Lower lobe of right lung (tissue), 2 donors: ENCODE measurements at places on chromosomes 11 and 22. TPM values are rescaled to one million over a fixed set of nuclear protein-coding genes. Genes with fewer than 3 reads are reported as not detected.

GRCh38 chr11:94767291-94767690 lies 865 bp upstream of the AMOTL1 start:
- H3K27me3 ChIP-seq = no peaks in the 10 kb centered on the region
- peaks cover 42% of the 10 kb centered on the region for H3K4me1 ChIP-seq
- no peak for DNase-seq
- no peaks in the 10 kb centered on the region for H3K36me3 ChIP-seq
- peak overlapping the region; percentile 86 for H3K4me3 ChIP-seq
- peak overlapping the region; percentile 95 for H3K27ac ChIP-seq

DNA sequence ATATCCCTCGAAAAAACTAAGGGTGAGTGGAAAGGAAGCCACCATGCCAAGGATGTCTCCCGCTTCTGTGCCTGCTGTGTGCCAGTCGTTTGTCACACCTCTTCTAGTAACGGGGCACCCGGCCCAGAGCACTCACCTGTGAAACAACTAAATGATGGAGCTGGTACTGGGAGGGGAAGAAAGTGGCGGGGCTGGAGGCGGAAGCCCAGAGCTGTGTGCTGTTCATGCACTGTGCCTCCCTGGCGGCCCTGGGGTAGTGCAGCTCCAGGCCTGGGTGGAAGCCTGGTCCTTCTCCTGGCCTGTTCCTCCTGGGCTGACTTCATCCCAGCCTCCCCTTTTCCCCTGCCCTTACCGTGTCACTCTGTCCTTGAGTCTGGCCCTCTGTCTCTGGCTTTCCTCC lies 130.2 kb downstream of the CEP164 start:
- H3K36me3 ChIP-seq = no peaks in the 10 kb centered on the region
- no peak overlapping the region for H3K27ac ChIP-seq
- H3K4me3 ChIP-seq = no peak overlapping the region
- DNase-seq = no peak
- H3K4me1 ChIP-seq = no peaks in the 10 kb centered on the region

GRCh38 chr11:30605036-30605605 lies 19.0 kb upstream of the MPPED2 start:
- no peaks in the 10 kb centered on the region for H3K4me1 ChIP-seq
- DNase-seq = no peak
- no peaks in the 10 kb centered on the region for H3K36me3 ChIP-seq
- H3K4me3 ChIP-seq = no peak overlapping the region
- H3K27me3 ChIP-seq = no peaks in the 10 kb centered on the region

DNA sequence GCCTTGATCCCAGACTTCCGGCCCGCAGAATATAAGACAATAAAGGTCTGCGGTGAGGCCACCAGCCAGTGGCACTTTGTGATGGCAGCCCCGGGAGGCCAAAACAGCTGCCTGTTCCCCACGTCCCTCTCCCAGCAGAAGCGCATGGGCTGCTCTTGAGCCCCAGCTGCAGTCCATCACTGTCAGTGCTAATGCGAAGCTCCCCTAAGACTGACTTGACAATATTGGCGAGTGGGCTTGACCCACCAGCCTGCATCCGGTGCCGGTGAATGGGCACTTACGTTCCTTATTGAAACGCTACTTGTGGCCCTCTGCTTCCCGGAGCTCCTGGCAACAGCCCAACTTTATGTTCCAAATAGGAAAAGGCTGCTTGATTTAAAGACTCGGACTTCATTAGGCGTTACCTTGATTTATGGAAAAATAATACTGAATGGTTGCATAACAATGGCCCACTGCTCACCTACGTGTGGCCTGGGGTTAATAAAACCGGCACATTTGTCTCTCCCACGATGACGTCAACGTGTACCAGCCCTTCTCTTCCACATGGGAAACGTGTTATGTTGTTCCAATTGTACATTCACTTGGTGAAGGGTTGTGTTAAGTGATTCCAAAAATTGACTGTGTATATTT lies 93.4 kb upstream of the SEPTIN5 start:
- H3K27ac ChIP-seq = peak overlapping the region; percentile 77
- peaks cover 23% of the 10 kb centered on the region for H3K4me1 ChIP-seq
- no peak overlapping the region for H3K4me3 ChIP-seq

DNA sequence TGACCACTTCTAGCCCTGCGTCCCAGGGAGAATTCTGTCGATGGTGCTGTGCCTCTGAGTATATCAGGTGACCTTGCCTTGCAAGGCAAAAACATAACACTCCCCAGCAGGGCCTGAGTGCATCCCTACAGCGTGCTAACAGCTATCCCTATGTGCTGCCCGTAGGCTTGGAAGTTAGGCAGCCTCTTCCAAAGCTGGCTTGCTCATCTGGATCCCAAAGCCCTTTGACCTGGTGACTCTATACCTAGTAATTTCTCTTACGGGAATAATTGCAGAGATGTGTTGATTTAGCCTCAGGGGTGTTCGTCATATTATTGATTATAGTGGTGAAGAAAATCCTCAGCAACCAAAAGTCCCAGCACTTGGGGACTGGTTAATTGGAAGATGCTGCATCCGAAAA lies 32.6 kb upstream of the CRYBB3 start:
- peaks cover 4% of the 10 kb centered on the region for H3K36me3 ChIP-seq
- no peak for DNase-seq
- H3K4me1 ChIP-seq = peaks cover 7% of the 10 kb centered on the region
- H3K4me3 ChIP-seq = no peak overlapping the region
- H3K27me3 ChIP-seq = no peaks in the 10 kb centered on the region
- no peak overlapping the region for H3K27ac ChIP-seq

GRCh38 chr22:37230673-37231405 lies 13.2 kb downstream of the RAC2 start:
- H3K36me3 ChIP-seq = peaks cover 23% of the 10 kb centered on the region
- peak; percentile 17 for DNase-seq
- H3K27ac ChIP-seq = peak overlapping the region; percentile 24
- H3K4me3 ChIP-seq = no peak overlapping the region

DNA sequence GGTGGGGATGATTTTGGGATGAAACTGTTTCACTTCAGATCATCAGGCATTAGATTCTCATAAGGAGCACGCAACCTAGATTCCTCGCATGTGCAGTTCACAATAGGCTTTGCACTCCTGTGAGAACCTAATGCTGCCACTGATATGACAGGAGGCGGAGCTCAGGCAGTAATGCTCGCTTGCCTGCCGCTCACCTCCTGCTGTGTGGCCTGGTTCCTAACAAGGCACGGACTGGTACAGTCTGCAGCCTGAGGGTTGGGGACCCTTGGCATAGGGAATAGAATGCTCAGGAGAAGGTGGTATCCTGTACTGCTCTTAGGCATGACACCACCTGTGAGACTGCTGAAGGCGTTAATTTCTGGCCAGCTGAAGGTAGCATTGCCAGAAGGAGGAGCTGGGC lies 47.0 kb downstream of the STIM1 start:
- no peak overlapping the region for H3K27ac ChIP-seq
- H3K4me1 ChIP-seq = peaks cover 48% of the 10 kb centered on the region
- no peaks in the 10 kb centered on the region for H3K36me3 ChIP-seq
- no peak for DNase-seq

DNA sequence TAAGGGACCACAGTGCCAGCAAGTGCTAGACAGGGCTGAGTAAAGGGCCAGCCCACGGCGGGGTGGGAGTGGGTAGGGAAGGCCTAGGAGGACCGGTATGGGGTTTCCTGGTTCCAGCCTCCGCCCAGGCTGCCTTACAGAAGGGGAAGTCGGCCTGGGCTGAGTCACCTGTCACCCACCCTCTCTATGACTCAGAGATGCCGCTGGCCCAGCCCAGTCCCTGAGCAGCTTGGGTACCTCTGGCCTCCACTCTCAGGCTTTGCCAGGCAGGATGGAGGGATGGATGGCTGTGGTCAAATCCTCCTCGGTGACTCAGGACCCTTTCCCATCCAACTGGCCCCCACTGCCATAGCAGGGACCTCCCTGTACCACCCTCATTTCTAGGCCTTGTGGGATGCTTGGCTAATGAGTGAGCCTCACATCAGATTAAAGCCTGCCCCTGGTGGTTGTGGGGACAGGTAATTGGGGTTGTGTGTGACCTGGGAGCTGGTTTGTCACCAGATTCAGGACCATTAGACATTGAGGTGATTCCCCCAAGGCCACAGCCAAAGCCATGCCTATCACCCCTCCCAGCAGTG lies 13.9 kb downstream of the SLC35E4 start:
- no peaks in the 10 kb centered on the region for H3K4me1 ChIP-seq
- DNase-seq = no peak
- H3K36me3 ChIP-seq = no peaks in the 10 kb centered on the region
- H3K27me3 ChIP-seq = no peaks in the 10 kb centered on the region

GRCh38 chr11:67435727-67436458 lies 1.6 kb downstream of the PTPRCAP start:
- peaks cover 19% of the 10 kb centered on the region for H3K4me1 ChIP-seq
- H3K27me3 ChIP-seq = no peaks in the 10 kb centered on the region
- H3K4me3 ChIP-seq = peak overlapping the region; percentile 50
- peaks cover 89% of the 10 kb centered on the region for H3K36me3 ChIP-seq
- no peak for DNase-seq

DNA sequence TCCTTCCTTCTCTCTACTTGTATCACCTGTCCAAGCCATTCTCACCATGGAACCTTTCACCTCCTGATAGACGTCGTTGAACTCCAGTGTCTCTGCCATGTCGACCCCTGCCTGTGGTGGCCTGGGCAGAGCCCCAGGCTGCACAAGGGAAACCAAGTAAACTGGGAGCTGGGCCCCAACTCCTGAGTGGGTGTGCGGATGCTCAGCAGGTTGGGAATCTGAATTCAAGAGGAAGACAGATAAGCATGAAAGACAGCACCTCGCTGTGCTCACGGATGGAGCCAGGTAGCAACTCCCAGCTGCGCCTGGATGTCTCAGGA lies 709 bp downstream of the SSRP1 start:
- H3K4me3 ChIP-seq = peak overlapping the region; percentile 93
- H3K27me3 ChIP-seq = no peaks in the 10 kb centered on the region
- H3K4me1 ChIP-seq = peaks cover 20% of the 10 kb centered on the region
- H3K27ac ChIP-seq = peak overlapping the region; percentile 91

DNA sequence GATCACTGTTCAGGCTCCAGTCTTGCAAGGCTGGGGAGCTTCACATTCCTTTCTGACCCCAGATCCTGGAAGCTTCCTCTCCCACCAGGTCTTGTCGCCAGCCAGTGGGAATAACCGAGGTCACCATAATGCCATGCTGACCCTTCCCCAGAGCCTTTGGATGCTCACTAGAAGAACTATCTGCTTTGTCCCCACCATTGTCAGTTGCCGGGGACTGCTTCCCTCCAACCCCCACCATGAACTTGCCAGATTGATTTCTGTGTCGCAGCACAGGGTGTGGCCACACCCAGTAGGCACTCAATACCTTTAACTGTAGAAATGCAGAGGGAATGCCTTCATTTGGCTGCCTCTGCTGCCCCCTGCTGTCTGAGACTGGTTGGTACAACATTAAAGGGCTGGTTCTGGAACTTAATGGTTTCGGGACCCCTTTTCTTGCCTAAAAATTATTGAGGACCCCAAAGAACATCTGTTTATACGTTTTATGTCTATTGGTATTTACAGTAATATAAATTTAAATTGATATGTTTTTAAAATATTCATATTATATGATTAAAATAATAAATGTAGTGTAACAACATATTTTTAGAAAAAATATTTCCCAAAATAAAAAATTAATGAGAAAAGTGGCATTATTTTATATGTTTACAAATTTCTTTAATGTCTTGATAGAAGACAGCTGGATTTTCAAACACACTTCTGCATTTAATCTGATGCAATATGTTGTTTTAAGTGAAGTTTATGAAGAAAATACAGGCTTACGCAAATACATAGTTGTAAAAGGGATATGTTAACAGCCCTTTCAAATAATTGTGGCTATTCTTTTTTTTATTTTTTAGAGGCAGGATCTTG lies 6.7 kb upstream of the GDPD5 start:
- H3K27ac ChIP-seq = no peak overlapping the region
- H3K4me3 ChIP-seq = no peak overlapping the region
- H3K4me1 ChIP-seq = peaks cover 11% of the 10 kb centered on the region
- no peaks in the 10 kb centered on the region for H3K36me3 ChIP-seq

The ISX gene
- not detected for total RNA-seq

The UBE2L3 gene
- 47.9 TPM for total RNA-seq

The EMID1 gene
- 8.2 TPM for total RNA-seq
